Left kidney (tissue), 8 donors: ENCODE measurements at places on chromosomes 6 and 20. TPM values are rescaled to one million over a fixed set of nuclear protein-coding genes. Genes with fewer than 3 reads are reported as not detected.

DNA sequence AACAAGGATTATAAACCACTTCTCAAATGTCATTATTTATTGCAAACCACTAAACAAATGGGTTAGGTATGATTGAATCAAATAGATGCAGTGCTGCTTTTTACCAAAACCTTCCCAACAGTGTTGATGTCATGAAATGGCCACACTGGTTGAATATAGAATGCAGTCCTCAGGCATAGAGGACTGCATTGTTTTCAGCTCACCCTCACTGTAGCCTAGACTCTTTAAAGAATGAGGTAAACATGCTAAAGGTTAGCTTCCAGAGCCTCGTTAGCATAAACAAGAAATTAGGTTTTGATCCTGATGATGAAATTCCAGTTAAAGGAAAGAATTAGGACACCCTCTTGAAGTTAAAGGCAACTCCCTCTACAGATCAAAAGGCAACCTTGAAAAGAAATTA is 224.3 kb downstream of the ALDH8A1 start:
- no peak for DNase-seq

GRCh38 chr6:42259841-42260395 is 42.3 kb upstream of the MRPS10 start:
- DNase-seq: no peak

TINAG gene
- 37.3 TPM for polyA plus RNA-seq

C6orf163 gene
- polyA plus RNA-seq: 7.8 TPM

HCRTR2 gene
- polyA plus RNA-seq: 0.35 TPM

GRCh38 chr6:117829594-117830319 is 77.3 kb upstream of the SLC35F1 start:
- peak; percentile 2 for DNase-seq
